ENCODE measurements at places on chromosomes 3 and 15.

DNA sequence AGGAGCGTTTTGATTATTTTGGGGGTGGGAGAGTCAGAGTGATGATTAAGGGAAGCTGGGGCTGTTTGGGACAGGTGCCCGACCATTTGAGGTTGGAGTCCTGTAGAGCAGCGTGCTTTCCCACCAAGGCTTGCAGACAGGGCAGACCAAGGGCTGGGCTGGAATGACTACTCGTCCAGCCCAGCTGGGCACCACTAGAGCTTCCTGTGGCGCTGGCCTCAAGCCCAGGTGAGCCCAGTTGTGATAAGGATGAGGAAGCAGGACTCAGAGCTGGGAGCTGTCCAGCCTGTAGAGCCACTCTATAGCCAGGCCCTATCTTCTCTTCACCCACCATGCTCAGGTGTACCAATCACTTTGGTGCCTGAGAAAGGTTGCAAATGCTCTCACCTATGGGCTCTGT is 75.8 kb upstream of the ACAN start:
- no peak for DNase-seq

DNA sequence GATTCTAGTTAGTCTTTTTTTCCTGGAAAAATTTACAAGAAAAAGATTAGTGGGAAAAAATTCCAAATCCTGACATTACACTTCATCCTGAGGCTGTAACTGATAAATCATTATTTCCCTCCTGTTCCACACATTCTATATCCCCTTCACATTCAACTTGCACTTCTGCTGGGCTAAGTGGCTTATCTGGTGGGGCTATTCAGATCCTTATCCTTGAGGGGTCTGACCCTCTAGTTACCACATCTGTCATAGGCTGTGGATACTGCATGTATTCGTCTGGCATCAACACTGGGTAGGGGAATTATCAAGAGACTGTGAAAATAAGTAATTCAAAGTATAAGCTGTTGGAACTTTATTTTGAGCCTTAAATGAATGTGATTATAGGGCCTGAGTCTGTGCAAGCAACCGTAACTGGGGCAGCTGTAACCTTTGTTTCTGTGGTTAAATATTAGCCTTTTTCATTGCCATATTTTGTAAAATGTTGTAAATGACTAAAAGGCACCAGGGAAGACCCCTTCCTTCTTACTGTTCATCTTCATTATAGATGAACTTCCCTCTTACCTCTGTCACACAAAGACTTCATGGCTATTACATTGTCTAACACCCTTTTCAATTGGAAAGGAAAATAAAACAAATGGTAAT is 28.0 kb upstream of the TEX9 start:
- no peak for DNase-seq

GRCh38 chr15:79370716-79371115 is 59.8 kb downstream of the TMED3 start:
- DNase-seq, result no peak

DNA sequence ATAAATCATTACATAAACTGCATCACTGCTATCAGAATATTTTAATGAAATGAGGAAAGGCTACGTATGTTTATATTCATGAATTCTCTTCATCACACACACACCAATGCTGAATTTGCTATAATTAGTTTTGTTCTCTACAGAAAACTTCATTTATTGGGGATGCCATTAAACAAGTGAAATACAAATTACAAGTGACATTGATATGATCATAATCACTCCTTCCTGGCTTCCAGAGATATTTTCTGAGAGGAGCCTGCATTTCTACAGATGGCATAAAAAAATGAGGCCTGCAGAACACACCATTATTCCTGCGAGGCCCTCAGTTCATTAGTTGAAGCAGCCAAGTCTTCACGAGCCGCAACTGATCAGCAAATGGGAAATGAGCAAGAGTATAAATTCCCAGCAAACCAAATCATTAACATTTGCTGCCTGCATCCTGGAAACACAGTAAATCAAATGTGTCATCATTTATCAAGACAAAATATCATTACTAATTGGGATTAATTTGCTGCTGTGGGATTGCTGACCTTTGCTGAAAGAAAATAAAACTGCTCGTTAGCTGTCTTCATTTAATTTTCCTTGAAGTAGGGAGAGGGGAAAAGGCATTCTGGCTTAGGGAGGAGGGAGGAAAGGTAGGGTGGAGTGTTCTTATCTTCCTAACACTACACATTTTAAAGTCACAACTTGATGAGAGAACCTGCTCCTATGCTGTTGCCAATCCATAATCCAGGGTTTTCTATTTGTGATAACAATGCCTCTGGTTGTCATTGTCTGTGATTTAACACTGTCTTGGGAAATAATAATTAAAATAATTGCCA is 921.9 kb downstream of the SQOR start:
- DNase-seq, result no peak

DNA sequence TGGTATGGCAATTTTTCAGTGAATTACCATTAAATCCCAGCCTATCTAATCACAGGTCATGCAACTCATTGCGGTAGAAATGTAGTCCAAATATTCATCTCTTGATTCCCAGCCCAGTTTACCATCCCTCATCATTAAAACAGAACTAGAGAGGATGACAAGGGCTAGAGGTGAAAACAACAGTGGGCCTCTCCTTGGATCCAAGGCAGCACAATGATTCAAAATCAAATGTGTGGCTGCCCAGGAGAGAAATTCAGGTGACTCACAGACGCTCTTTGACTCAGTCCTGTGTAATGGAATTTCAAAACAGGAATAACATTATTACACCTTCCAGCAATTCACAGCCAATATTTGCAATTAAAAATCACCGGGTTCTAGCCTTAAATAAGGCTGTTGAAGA is 246.5 kb downstream of the TBL1XR1 start:
- DNase-seq, result no peak
